ENCODE measurements at places on chromosomes 7 and 10.

GRCh38 chr7:5594616-5595544, 171.2 kb upstream of the TNRC18 start:
- DNase-seq = no peak

DNA sequence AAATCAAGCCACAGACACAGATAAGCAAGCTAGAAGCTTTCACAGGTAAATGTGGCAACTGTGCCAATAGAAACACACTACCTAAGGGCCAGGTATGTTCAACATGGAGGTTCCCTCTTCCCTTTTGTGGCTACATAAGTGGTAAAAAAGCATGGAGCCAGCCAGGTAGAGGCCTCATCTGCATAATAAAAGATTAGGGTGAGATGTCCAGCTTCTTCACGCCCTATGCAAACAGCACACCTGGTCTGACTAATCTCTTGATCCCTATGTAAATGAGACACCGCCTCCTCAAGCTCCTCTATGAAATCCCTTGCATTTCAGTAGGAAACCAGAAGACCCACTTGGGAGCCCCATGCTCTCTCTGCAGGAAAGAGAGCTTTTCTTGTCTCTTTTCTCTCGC, 282.2 kb downstream of the NEBL start:
- DNase-seq = no peak

DNA sequence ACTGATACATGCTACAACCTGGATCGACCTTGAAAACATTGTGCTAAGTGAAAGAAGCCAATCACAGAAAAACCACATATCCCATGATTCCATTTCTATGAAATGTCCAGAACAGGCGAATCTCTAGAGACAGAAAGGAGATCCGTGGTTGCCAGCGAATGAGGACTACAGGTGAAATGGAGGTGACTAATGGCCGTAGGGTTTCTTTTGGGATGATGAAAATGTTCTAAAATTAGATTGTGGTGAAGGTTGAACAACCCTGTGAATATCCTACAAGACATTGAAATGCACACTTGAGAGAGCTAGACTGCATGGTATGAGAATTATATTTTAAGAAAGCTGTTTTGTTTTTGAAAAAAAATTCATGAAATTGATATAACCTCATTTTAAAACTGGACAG, 188.5 kb upstream of the PLXNA4 start:
- no peak for DNase-seq

DNA sequence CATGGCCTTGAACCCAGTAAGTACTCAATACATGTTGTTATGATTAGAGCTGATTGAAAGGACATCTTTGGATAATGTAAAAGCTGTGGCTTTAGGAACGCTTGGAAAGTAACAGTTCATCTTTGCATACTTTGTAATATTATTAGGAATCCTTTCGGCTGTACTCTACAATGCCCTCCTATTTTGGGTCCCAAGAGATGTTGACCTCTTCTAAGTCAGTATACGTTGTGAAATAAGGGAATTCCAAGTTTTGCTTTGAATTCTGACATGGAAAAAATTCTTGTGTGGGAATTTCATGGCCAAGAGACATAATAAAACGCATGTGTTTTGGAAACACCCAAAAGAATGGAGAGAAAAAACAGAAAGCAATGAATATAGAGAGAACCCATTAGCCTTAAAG, 7.7 kb downstream of the AGR3 start:
- DNase-seq = no peak

DNA sequence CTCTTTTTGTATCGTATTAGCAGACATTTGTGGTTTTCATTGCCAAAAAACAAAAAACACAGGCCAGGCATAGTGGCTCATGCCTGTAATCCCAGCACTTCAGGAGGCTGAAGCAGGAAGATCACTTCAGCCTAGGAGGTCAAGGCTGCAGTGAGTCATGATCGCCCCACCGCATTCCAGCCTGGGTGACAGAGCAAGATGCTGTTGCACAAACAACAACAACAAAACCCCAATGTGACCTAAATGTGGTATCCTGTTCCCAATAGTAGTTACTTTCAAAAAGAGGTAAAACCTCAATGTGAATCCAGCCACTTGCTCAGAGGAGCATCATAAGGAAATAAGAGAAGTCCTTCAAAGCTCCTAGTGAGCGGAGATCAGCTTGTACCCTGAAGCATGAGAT, 45.8 kb upstream of the SKAP2 start:
- DNase-seq = no peak

GRCh38 chr7:112081778-112082177, 124.4 kb downstream of the DOCK4 start:
- DNase-seq = no peak

- DNase-seq = no peak
Observed at GRCh38 chr10:110324805-110325280, 20.1 kb upstream of the SMNDC1 start.

GRCh38 chr7:139114585-139114984, 5.1 kb upstream of the ZC3HAV1 start:
- DNase-seq = no peak

- no peak for DNase-seq
Observed at GRCh38 chr10:113356794-113357680, 195.8 kb upstream of the HABP2 start.

DNA sequence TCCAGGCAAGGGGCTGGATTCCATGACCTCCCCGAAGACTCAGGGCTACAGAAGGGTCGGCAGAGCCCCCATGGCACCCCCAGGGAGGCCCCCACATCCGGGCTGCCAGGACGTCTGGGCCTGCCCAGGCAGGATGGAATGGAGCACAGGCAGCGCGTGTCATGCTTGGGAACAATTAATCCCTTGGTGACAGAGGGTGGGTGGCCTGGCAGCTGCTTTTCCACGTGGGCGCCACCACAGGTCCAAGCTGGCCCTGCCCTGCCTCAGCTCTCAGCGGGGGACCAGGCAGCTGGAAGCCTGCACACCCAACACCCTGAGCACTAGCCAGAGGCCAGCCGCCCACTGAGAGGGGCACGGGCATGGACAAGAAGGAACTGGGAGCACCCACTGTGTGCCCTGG, 11.4 kb downstream of the ELN start:
- DNase-seq = no peak

GRCh38 chr7:157335236-157335635, 1.6 kb upstream of the DNAJB6 start:
- DNase-seq = no peak

DNA sequence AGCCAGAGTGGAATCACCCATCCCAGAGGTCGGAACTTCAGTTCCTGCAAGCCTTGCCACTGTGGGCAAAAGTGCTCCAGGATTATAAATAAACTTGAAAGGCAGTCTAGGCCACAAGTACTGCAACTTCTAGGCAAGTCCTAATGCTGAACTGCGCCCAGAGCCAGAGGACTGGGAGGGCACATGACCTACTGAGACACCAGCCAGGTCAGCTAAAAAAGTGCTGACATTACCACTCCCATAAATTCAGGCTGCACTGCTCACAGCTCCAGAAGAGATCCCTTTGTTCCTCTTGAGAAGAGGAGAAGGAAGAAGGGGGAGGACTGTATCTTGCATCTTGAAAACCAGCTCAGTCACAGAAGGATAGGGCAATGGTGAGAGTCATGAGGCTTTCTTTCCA, 1084.1 kb upstream of the PHF14 start:
- no peak for DNase-seq

- no peak for DNase-seq
Observed at GRCh38 chr10:61744469-61744868, 81.7 kb downstream of the CABCOCO1 start.

DNA sequence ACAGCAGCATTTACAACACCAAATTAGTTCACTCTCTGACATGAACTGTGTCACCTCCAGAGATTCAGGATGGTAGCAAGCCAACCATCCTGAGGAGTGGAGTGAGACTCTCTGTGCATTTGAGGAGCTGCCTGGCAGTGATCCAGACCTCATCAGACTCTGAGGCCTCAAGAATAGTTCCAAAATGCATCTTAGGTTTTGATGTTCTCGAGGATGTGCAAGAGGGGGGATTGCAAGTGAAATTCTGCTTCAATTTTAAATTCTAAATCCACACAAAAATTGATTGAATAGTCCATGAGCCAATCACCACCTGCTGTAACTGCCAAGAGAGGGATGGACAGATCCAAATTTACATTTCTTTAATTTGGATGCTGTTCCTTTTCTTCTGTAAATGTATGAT, 49.7 kb downstream of the SLK start:
- DNase-seq = no peak

DNA sequence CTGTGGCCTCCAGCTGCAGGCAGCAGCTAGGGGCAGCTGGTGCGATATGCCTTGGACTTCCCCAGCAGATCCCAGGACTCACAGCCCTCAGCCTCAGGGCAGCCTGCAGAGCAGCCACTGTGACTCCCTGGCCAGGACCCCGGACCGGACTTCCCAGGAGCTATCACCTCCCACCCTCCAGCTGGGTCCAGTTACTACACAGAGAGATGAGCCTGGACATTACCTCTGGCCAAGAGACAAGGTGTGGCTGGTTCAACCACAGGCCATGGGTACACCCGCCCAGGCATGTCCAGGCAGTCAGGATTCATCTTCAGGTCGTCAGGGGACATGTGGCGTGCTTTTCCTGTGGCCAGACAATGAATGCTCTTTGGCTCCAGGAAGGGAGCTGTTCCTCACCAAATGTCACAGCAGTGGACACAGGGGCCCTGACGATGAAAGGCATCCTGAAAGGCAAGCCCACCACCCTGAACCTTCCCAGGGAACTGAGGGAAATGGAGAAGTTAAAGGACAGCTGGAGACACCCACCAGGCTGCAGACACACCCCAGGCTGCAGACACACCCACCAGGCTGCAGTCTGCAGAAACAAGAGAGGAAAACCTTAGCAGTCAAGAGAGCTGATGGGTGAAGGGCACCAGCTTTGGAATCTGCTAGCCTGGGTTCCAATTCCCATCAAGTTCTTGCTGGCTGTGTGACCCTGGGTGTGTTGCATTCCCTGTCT, 25.8 kb upstream of the NANOS1 start:
- no peak for DNase-seq

- no peak for DNase-seq
Observed at GRCh38 chr7:93119191-93119905, 1.6 kb upstream of the SAMD9 start.

- DNase-seq = no peak
Observed at GRCh38 chr7:10721289-10721688, 252.4 kb upstream of the PHF14 start.
